Stimulated activated CD8-positive, alpha-beta memory T cell treated with anti-CD3 and anti-CD28 coated beads, Interleukin-7, amount 100 ng/mL, for 48 hours (primary cell): ENCODE measurements at places on chromosomes 5 and 9.
A peak's percentile ranks its signal among the peaks of the same experiment; 100 is the strongest.

- no peak for DNase-seq
These were observed 30.0 kb upstream of the MATR3 start for GRCh38 chr5:139263536-139263935.

- DNase-seq = no peak
These were observed 4.4 kb downstream of the ATP10B start for GRCh38 chr5:160847526-160848085.

DNA sequence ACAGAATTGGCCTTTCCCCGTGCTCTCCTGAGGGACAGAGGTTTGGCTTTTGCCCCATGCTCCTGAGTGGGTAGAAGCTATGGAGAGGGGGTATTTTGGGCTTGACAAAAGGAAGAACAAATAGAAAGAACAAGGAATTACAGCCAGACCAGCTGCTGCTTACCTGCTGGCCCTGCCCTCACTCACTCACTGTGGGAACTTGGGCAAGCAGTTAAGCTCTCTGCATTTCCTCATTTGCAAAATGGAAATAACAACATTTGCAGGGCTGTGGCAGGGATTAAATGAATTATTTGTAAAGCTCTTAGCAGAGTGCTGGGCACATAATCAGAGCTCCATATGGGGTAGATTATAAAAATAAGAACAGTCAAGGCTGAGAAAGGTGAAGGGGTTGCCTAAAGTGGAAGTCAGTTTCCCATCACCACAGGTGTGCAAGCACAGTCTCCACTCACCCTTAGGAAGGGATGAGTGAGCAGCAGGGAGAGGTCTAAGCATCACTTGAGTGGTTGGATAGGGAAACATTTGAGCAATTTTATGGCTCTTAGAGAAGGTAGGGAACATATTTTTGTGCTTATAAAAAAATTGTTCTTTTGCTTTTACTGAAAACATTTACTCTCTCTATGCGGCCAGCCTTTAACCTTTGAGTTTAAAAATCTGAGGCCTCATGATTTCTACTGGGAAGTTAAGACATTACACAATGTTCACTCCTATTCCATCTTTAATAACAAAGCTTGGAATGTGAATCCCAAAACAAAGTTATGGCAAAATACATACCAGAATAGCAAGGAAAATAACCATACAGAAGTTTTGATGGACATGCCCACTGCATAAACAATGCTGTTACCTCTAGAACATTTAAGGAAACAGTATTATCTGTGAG lies 42.8 kb upstream of the LHFPL2 start:
- no peak for DNase-seq

GRCh38 chr9:13688990-13689600 lies 409.6 kb upstream of the MPDZ start:
- DNase-seq = no peak

DNA sequence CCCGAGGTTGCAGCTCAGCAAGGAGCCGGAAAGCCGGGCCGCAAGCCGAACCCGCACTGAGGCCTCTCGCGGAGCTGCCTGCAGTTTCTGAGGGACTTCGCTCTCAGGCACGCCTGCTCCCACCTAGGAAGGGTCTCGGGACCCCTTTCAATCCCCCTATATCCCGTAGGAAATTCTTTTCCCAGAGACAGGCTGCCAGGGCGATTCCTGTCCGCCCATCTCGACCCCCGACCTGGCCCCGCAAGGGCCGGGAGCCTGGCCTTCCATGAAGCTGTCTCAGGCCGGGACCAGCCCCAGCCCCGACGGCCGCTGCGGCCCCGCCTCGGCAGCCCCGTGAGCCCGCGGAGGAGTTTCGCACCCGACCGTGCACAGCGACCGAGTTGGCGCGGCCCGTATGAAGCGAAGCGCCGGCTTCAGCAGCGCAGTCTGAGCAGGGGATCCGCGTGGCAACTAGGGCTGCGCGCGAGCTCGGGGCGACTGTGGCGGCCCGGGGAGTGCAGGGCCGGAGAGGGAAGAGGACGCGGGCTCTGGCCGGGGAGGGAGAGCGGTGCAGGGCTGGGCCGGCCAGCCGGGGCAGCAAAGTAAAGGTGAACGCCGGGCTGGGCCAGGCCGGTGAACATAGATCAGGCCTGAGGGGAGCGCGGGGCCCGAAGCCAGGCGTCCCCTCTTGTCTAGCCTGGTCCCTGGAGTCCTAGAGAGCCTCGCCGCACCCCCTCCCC lies 977 bp upstream of the PRDM12 start:
- DNase-seq = no peak

DNA sequence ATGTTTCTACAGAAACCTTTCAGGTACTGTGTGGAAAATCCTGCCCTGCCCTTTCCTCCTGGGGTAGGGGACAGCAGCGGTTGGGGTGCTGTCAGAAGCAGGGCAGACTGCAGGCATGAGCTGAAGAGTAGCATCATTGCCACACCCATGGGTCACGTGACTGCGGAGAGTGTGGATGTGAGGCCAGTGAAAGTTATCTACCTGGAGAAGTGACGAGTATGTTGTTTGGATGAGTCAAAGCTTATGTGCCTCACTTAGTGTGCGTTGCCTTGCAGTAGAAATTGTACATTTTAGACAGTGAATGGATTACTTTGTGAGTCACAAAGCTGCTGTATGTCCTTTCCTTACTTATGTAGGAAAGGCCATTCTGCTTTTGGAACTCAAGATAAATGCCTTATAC lies 21.7 kb upstream of the ACTBL2 start:
- no peak for DNase-seq

DNA sequence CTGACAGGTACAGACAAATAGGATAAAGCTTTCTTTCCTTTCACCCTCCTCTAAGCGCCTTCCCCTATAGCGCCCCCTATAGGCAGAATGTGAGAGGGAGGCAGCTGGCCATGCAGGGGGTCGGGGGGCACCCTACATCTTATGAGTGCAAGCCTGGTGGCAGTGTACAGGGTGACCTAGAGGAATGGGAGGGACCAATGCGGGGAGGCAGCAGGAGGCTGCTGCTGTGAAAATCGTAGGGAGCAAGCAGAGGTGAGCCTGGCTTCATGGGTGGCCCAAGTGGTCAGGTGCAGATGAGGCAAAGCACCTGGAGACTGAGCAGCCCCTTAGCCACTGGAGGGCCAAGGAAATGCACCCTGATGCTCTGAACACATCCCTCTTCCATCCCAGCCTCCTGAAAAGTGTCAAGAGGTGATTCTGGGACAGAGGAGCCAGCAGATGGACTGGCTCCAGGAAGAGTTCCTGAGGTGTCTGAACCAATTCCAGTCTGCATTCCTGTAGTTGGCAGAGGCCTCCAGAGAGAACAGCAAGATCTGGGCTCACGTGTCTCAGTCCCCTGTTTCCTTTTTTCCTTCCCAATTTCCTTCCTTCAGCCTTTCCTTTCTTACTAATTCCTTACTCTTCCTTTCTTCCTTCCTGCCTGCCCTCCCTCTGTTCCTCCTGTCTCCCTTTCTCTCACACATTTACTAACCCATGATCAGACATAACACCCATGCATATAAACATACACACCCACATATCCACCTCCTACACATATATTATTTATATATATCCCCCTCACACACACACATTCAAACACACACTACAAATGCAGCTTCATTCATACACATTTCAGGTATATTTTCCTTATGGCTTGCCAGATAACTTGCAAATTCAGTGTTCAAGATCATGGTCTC lies 32.8 kb upstream of the GALNT10 start:
- no peak for DNase-seq

GRCh38 chr5:77214151-77214550 lies 3.7 kb downstream of the PDE8B start:
- DNase-seq = no peak

DNA sequence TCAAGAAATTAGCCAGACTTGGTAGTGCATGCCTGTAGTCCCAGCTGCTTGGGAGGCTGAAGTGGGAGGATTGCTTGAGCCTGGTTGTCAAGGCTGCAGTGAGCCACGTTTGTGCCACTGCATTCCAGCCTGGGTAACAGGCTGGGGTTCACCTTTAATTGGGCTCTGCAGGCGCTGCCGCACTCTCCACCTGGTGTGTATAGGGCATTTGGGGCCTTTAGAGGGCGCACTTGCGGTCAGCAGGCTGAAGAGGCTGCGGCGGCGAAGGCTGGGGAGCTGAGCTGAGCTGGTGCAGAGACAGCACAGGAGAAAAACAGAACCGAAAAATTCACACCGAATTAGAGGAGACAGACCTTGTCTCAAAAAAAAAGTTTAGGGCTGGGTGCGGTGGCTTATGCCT lies 31.2 kb downstream of the CDK7 start:
- no peak for DNase-seq

DNA sequence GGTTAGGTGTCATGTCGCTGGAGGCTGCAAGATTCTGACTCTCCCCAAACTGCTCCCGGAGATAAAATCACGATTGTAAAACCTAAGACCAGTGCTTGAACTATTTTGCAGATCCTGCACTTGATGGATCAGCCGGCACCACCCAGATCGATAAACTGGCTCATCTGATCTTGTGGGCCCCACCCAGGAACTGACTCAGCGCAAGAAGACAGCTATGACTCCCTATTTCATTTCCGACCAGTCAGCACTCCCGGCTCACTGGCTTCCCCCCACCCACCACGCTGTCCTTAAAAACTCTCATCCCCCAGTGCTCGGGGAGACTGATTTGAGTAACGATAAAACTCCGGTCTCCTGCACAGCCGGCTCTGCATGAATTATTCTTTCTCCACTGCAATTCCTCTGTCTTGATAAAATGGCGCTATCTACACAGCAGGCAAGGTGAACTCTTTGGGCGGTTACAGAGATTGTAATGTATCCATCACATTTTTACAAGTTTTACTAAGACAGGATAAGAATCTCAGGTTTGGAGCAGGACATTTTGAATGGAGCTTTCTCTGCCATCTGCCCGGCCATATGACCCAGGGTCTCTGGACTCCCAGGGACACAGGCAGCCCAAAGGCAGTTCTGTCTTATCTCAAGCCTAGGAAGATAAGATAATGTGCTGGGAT lies 10.6 kb upstream of the PPP1R26 start:
- peak; percentile 37 for DNase-seq

DNA sequence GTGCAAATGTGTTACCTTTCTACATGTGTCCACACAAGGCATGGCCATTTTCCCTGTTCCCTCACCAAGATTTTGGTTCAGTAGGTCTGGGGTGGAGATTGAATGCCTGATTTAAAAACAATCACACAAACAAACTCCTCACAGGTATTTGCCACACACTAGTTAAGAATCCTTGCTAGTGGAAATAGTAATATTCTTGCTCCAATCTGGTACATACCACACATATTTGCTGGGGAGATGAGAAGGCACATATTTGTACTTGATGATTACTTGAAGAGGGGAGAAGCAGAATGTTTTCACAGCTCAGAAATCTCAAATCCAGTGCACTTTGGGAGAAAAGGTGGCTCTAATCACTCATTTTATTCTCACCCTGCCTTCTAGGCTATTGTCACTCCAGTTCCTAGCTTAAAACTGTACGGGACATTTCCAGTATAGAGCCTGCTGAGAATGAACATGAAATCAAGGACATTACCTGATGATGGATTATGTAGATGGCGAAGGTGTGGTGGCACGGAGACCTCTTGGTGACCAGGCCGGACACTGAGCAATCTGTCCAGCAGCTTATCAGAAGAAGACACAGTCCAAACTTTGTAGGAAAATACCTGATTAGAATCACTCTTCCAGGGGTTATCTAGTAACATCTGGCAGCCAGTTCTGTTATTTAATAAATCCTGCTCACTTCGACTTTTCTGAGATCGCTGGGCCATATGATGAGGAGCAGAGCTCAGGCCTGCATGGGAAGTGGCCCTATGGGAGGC lies 116.1 kb upstream of the IL6ST start:
- DNase-seq = no peak
